ENCODE measurements at places on chromosomes 4 and X.

GRCh38 chrX:150324035-150324728 lies 38.9 kb upstream of the MAMLD1 start:
- peak; percentile 44 for DNase-seq

- DNase-seq = no peak
These were observed 412.2 kb downstream of the RPA4 start for GRCh38 chrX:97295954-97296353.

- no peak for DNase-seq
These were observed 20.1 kb downstream of the GPR143 start for GRCh38 chrX:9745417-9746115.

- no peak for DNase-seq
These were observed 82.2 kb downstream of the TENM3 start for GRCh38 chr4:182325397-182325796.

DNA sequence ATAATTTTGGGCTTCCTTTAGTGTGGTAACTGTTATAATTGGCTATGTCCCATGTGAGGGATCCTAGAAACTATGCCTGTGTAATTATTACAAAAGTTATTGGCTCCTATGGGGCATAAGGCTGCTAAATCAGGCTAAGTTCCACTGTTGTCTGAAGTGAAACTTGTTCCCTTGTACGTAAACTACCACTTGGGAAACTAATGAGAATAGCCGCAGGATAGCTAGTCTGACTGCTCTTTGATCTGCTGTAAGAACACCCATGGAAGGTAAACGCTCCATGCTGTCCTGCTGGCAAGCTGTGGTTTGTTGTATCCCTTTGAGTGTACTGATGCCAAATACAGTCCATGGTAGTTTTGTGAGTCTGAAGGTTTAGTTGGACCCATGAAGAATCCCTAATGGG lies 9.3 kb upstream of the MAOA start:
- no peak for DNase-seq

- DNase-seq = no peak
These were observed 94.2 kb upstream of the DIAPH2 start for GRCh38 chrX:96590403-96590802.

DNA sequence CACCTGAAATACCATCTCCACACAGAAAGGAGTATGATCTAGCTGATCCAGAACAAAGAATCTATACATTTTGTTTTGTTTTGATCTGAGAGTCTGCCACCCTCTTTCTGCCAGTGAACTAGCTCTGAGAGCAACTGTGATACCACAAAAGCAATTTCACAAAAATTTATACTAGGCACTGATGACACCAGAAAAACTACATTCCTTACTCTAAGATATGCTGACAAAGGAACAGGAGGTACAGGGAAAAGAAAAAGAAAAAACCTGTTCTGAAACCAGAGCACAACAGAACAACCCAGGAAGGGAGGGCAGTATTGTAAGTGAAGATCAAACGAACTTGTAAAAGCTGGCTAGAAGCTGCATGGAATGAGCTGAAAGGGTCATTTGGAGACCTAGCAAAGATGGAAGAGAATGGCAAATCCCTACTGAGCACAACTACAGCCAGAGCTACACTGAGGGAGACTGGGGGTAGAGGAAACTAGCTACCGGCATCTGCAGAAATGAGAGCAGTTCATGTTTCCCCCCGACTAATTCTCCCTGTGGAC lies 31.9 kb downstream of the AMOT start:
- no peak for DNase-seq

DNA sequence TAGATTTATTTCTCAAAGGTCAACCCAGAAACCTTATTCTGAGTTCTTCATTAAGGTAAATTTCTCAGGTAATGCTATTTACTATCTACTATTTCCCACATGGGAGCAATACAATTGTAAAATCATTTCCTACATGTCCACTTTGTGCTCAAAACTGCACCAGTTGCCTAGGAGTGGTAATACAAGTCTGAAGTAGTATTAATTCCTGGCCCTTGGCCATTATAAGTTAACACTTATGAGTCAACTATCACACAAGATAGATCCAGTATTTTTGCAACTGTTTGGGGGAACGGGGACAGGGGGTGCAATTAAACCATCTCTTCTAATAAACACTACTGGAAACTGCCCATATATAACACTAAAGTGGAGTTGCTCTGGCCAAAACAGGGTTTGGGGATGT lies 48.9 kb downstream of the ACSL4 start:
- DNase-seq = peak; percentile 8

- peak; percentile 1 for DNase-seq
These were observed 456 bp downstream of the PPARGC1A start for GRCh38 chr4:23889391-23889790.

GRCh38 chrX:56928546-56928945 lies 66.8 kb downstream of the SPIN3 start:
- no peak for DNase-seq

DNA sequence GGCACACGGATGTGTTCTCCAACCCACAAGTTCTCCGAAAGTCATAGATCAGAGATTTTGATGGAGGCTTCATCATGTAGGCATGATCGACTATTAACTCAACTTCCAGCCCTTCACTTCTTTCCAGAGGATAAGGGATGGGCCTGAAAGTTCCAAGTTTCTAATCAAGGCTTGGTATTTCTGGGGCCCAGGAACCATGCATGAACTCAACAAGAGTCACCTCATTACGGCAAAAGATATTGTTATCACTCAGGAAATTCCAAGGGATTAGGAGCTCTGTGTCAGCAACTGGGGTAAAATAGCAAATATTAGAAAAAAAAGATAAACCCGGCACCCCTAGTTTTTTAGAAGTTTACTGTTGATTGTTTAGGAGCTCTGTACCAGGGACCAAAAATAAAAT lies 240.1 kb upstream of the PPP1R2C start:
- no peak for DNase-seq

DNA sequence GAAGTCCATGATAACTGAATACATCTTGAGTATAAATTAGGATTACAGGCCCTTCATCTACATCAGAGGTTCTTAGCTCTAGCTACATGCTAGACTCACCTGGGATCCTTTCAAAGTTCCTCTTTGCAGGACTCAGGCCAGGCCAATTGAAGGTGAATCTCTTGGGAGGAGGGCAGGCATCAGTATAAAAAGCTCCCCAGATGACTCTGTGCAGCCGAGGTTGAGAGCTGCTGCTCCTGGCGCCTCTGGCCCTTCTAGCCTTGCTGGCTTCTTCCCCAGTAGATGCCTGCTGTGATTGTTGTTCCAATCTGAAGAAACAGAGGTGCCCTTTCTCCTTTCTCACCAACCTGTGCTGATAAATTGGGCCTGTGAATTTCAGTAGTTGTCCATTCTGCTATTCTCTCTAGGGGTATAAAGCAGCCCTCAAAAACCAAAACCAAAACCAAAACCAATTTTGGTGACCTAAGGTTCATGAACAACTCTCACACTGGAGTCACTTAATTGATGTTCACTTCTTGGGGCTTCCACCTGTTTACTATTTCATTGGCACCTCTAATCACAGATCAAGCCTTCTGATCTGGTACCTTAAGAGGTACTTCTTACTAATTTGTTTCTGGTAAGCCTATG lies 78.7 kb downstream of the SUPT20HL2 start:
- DNase-seq = no peak

DNA sequence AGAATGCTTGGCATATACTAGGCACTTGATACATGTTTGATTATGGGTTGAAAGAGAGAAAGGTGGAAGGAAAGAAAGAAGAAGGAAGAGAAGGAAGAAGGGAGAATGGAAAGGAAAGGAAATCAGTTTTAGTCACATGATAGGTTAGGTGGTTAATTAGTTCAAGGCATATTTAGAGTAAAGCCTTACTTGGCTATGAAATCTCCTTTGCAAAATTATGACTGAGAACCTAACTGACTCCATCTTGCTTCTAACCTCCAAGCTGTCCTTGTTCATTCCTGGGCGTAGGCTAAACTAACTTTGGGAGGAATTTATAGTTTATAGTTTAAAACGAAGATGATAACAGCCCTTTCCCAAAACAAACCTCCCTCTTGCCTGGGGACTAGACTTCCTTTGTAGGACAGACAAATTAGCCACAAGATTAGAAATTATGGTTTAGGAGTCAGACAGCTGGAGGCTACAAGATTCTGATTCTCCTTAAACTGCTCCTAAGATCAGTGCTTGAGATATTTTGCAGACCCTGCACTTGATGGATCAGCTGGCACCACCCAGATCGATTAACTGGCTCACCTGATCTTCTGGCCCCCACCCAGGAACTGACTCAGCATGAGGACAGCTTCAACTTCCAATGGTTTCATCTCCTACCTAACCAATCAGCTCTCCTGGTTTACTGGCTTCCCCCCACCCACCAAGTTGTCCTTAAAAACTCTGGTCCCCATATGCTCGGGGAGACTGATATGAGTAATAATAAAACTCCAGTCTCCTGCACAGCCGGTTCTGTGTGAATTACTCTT lies 55.0 kb downstream of the TXK start:
- DNase-seq = no peak
